LoVo (cell line): ENCODE measurements at places on chromosomes 3 and 15.

- peak; percentile 20 for DNase-seq
Observed at GRCh38 chr3:23035927-23036640, 167.0 kb upstream of the UBE2E2 start.

DNA sequence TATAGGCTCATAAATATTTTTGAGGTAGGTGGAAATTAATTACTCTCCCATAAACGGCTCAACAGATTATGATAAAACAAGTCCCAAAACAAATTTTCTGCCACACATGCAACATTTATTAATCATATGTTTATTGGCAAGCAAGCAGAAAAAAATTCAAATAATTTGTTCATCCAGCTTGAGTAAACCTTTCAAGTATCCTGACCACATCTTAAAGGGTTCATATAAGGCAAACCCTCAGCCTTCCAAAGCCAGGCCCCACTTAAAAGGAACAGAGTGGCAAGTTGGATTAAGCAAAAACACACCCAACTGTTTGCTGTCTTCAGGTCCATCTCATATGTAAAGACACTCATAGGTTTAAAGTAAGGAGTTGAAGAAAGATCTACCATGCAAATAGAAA, 1042.3 kb downstream of the DIPK2A start:
- DNase-seq, result no peak

GRCh38 chr3:154364849-154365248, 40.6 kb upstream of the DHX36 start:
- DNase-seq, result no peak

DNA sequence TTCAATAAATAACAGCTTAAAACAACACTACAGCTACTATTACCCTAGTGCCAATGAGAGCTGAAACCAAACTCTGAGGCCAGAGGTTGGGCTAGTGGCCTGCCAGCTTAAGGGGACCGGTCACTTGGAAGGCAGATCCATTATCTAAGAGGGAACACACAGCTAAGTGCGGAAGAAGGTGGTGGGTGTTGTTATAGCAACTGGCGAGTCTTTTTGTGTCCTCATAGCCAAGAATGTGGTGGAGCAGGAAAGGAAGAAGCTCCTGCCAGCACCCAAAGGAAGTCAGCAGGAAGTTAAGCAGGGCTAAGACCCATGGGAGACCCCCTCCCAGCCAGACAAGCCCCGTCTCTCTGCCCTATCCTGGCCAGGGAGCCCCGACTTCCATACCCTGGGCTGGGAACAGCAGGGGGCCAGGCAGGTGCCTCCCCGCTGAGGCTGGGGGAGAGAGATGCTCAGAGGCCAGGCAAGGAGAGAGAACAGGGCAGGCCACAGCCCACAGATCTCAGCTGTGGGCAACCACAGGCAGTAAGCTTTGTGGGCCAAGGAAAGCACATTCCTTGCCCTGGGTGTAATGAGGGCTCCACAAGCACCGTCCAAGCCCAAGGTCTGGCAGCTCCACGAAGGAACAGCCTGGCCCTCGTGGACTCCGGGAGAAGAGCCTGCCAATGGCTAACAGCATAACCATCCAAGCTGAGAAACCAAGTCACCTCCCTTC, 34.0 kb upstream of the HRH1 start:
- DNase-seq, result no peak

- peak; percentile 61 for DNase-seq
Observed at GRCh38 chr3:42654331-42655201, 1.1 kb downstream of the ZBTB47 start.
